Stimulated activated CD4-positive, alpha-beta T cell treated with anti-CD3 and anti-CD28 coated beads, Interleukin-1b, Interleukin-23, amount 100 ng/mL, for 4 hours (primary cell): ENCODE measurements at places on chromosomes 3 and 15.

GRCh38 chr15:57235873-57236272 is 140.4 kb upstream of the CGNL1 start:
- no peak for DNase-seq

- no peak for DNase-seq
These were observed 202.3 kb downstream of the CNTN4 start for GRCh38 chr3:2300938-2301337.

- DNase-seq, result no peak
These were observed 115.2 kb downstream of the PEX5L start for GRCh38 chr3:179921500-179921899.

GRCh38 chr3:130839813-130840212 is 54.1 kb upstream of the ATP2C1 start:
- no peak for DNase-seq

DNA sequence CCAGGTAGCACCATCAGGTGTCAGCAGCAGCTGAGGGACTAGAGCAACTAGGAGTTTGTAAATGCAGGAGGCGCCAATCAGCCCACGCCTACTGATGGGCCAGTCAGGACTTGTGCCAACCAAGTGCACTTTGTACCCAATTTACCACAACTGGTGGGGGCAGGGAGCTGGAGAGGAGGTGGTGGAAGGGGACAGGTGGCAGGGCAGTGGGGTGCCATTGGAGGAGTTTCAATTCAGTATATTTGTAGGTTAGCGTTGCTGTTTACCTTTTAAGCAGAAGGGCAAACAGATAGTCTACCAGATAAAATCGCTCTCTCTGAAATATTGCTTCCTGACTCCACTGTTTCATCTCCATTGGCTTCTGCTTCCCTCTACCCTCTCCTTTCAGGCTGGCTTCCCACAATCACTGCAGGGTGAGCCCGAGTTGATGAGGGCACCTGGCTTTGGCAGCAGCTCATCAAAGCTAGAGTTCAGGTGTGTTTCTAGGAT is 75.7 kb downstream of the TRIM69 start:
- no peak for DNase-seq

- DNase-seq, result no peak
These were observed 554.3 kb downstream of the EPHB1 start for GRCh38 chr3:135349254-135349948.

DNA sequence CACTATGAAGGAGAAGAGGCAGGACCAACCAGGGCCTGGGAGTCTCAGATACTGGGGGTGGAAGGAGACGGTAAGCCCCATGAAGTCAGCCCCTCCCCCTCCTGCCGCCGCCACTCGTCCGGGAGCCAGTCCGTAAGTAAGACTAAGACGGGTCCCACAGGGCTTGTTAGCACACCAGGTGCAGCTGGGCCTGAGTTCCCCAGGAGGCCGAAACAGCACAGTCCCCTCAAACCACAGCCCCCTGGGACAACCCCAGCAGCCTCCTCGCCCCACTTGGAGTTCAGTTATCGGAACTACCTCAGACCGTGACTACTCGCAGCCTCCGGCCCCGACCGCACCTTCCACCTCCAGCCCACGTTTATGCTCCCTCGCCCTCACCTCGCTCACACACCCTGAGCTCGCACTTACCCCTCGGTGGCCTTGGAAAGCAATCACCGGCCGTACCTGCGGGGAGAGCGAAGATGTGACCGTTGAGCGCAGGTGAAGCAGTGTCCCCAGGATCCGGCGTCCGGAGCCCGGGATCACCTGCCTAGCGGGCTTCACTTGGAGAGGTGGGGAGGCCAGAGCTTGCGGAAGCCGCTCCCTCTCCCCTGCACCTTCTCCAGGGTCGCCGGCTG is 557 bp downstream of the ELL3 start:
- no peak for DNase-seq

- DNase-seq, result no peak
These were observed 533.9 kb downstream of the TBL1XR1 start for GRCh38 chr3:176663387-176663786.

- no peak for DNase-seq
These were observed 276.3 kb upstream of the DNAJC19 start for GRCh38 chr3:181265750-181266333.
